ENCODE measurements at places on chromosomes 6 and 20.

GRCh38 chr20:18728165-18728869, 85.3 kb upstream of the SCP2D1 start:
- no peak for DNase-seq

DNA sequence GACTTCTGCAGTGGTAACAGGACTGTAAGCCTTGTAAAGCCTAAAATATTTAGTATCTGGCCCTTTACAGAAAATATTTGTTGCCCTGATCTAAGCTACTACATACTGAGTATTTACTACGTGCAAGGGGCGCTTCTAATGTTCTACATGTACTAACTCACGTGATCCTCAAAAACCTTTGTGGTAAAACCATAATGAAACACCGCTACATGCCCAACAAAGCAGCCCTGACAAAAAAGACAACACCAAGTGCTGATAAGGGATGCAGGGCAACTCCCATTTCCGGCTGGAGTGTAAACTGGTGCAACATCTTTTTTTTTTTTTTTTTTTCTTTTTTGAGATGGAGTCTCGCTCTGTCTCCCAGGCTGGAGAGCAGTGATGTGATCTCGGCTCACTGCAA, 85.0 kb downstream of the SULF2 start:
- DNase-seq = no peak

GRCh38 chr20:32004963-32005362, 5.3 kb upstream of the CCM2L start:
- no peak for DNase-seq

DNA sequence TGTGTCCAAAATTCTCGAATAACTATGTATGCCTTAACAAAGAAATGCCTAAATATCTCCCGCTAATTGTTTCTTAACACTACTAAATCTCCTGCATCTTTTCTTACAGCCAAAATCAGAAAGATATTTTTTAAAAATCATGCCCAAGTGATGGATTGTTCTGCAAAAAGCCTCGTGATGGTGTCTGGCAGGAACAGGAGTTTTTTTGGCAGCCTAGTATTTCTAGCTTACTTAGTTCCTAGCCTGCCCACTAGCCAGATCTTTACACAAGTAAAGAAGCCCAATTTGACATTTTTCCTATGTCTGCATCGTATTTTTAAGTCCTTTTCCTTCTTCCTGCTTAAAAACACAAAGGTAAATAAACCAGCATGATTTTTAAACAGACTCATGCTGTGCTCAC, 31.5 kb downstream of the SLC2A12 start:
- no peak for DNase-seq

DNA sequence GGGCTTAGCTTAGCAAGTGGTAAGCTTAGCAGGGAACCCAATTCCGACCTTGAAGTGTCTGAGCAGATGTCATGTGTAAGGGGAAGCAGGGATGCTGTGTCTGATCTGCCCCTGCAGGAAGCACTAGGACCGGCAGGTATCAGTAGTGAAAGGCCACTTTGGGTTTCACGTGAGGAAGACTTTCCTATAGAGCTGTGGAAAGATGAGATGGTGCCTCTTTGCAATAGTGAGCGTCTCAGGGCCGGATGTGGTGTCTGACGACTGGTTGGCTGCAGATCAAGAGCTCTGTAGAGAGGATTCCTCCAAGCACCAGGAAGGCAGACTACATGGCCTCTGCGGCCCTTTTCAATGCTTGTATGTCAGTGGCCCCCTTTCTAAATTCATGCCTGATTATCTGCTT, 98.3 kb downstream of the TIAM2 start:
- DNase-seq = peak; percentile 6
